ENCODE measurements at places on chromosomes 6 and 20.

- DNase-seq, result no peak
Observed at GRCh38 chr6:12163149-12163548, 127.0 kb upstream of the EDN1 start.

- no peak for DNase-seq
Observed at GRCh38 chr20:31816221-31816620, 2.9 kb upstream of the MYLK2 start.

- DNase-seq, result no peak
Observed at GRCh38 chr6:95587989-95588388, 10.7 kb downstream of the MANEA start.

DNA sequence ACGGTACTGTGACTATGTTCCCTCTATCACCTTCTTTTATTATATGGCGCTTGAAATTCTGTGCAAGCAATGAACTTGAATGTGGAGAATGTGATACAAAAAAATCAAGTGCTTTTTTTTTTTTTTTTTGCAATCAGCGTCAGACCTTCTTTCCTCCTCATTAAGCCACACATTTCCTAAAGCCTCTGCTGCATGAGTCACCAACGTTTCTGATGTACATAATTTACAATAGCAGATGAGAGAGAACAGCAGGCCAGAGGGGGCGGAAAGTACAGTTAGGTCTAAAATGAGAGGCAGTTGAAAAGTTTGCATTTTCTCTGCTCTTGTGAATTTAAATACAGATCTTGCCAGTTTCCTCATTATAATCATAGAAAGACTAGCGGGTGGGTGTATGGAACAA is 114.6 kb upstream of the RIPOR2 start:
- DNase-seq, result peak; percentile 47

- DNase-seq, result peak; percentile 58
Observed at GRCh38 chr6:161373905-161374451, 100.1 kb upstream of the AGPAT4 start.

DNA sequence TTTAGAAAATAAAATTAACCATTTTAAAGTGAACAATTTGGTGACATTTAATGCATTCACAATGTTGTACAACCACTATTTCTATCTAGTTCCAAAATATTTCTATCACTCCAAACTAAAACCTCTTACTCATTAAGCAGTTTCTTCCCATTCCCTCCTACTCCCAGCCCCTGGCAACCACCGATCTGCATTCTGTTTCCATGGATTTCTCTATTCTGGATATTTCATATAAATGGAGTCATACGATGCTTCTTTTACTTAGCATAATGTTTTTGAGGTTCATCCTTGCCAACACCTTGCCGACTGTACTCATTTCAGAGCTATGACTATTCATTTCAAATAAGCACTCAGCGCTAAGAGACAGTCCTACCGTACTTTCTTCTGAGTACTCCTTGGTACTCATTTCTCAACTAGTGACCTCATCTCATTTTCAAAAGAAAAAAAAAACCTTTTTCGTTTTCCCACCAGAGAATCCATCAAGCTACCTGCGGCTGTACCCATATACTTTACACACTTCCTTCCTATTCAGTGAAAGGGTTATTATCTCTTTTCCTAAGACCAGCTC is 259.2 kb downstream of the UTRN start:
- no peak for DNase-seq

DNA sequence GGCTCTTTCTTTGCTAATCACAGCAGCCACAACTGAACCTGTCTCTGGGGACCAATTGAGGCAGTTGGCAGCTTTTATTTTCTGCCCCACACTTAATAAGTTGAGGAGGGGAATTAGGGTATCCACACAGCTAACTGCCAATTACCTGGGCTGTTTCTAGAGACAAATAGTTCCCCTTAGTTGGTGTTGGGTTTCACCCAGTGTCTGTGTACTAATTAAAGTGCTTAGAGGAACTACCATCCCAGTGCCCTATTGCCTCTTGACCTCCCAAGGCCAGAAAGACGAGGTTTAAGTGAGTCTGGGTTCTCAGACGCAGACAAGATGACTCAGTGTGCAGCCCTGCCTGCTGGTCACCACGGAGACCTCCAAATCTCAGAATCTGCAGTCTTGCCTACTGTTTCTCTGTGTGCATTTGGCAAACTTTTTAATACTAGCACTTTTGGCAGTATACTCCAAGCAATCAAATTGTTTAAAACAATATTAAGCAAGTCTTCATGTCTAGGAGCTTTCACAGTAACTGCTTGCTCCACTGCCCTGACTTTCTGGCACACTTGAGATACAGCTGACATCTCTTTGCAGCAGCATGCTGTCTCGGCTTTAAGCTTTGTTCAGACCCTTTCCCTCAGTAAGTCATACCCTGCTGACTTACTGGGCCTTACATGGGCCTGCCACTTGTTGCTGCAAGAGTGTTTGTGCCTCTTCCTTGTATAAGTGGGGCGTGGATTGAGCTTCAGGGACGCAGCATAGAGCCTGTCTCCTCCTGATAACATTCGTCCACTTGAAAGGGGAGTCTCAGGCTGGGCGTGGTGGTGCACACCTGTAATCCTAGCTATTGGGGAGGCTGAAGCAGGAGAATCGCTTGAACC is 31.9 kb downstream of the STK35 start:
- no peak for DNase-seq

- DNase-seq, result no peak
Observed at GRCh38 chr6:154292855-154293519, 63.6 kb downstream of the IPCEF1 start.

- DNase-seq, result no peak
Observed at GRCh38 chr6:6803180-6803977, 214.9 kb downstream of the LY86 start.

- no peak for DNase-seq
Observed at GRCh38 chr6:139394027-139394649, 19.7 kb upstream of the CITED2 start.

- DNase-seq, result no peak
Observed at GRCh38 chr6:112150363-112150762, 63.0 kb downstream of the FAM229B start.

DNA sequence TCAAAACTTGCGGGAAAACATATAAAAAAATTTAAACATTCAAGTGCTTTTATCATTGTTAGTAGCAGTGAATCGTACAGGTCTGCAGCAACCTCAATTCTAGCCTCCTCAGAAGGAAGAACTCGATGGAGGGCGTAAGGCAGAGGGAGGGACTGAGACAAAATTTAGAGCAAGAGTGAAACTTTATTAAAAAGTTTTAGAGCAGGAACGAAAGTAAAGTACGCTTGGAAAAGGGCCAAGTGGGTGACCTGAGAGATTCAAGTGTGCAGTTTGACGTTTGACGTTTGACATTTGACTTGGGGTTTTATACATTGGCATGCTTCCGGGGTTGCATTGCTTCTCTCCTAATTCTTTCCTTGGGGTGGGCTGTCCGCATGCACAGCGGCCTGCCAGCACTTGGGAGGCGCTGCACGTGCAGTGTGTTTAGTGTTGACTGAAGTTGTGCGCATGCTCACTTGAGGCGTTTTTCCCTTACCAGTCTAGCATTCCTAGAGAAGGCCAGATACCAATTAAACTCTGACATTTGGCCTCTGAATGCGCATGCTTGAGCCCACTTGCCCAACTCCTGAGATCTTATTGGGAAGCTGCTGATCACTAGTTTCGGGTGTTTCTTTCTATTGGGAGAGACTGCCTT is 82.6 kb downstream of the TBX18 start:
- DNase-seq, result no peak

DNA sequence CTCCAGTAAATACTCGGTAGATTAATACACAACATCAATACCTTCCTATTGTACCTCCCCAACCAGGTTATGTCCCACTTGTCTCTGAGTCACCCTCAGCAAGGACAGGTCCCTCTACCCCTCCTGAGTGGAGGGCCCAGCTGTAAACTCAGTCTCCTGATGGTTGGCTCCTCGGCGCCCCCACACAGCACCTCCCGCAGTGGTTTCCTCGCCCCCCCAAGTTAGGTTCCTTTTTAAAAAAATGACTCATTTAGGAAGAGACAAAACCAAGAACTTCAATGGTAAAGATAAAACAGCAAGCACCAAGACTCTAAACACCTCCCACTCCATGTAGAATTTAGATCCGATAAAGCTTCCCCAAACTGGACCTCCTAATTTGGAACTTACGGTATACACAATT is 83.5 kb downstream of the TRERF1 start:
- peak; percentile 71 for DNase-seq

- no peak for DNase-seq
Observed at GRCh38 chr6:136752554-136752953, 39.7 kb downstream of the MAP3K5 start.

GRCh38 chr6:117559299-117559698 is 43.0 kb downstream of the GOPC start:
- DNase-seq, result no peak

DNA sequence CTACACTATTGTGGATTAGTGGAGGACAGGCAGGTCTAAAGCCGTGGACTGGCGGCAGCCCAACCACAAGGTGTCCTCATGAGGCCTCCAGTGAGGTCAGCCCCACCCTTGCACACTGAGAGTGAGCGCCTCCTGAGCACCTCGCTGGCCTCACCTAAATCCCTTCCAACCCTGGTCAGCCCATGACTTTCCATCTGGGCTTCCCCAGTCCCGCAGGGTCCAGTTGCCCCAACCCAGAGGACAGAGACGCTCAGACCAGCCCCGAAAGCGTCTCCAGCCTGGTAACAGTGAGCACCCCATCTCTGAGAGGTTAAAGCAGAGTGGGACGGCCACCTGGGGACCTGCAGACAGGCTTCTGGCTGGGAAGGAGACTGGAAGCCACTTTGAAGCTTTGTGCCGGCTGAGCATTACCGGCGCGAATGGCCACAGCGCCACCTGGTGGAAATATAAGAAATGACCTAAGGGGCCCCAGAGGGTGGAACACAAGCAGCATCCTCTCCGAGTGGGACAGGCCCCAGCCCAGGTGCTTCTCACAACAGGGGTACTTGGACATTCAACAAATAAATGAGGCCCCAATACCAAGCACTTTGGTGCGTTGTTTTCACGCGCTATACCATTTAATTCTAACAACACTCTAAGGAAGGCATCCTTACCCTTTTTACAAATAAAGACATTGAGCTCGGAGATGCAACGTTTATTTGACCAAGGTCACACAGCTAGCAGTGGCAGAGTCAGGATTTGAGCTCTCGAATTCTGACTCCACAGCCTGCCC is 65.7 kb upstream of the TOP1 start:
- peak; percentile 69 for DNase-seq

DNA sequence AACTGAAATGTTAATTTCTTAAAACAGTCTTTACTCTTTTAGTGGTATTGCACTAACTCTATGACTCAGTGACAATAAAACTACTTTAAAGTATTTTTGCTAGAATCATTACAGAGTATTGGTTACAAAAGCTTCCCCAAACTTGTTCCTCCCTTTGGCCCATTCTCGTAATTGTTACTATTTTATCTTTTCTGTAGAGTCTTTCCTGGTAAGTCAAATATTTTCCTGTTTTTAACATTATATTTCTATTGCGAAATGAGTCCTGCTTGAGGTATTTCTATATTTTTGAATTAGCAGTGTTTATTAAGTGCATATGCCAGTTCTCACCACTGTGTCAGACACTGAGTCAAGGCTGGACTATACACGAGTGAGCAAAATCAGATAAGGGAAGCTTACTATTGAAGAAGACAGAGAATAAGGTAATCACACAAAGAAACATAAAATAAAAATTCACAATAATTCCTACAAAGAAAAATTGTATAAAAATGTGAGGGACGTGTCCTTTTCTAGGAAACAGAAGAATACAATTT is 970.5 kb downstream of the EYS start:
- DNase-seq, result no peak

GRCh38 chr6:87904011-87904410 is 143.6 kb upstream of the SPACA1 start:
- DNase-seq, result no peak

- DNase-seq, result no peak
Observed at GRCh38 chr6:129696843-129697242, 13.1 kb downstream of the ARHGAP18 start.

- no peak for DNase-seq
Observed at GRCh38 chr20:21944227-21944626, 238.8 kb downstream of the PAX1 start.

GRCh38 chr6:7438011-7438410 is 48.4 kb downstream of the RIOK1 start:
- DNase-seq, result no peak

- DNase-seq, result no peak
Observed at GRCh38 chr20:23129266-23129665, 43.1 kb upstream of the CD93 start.

DNA sequence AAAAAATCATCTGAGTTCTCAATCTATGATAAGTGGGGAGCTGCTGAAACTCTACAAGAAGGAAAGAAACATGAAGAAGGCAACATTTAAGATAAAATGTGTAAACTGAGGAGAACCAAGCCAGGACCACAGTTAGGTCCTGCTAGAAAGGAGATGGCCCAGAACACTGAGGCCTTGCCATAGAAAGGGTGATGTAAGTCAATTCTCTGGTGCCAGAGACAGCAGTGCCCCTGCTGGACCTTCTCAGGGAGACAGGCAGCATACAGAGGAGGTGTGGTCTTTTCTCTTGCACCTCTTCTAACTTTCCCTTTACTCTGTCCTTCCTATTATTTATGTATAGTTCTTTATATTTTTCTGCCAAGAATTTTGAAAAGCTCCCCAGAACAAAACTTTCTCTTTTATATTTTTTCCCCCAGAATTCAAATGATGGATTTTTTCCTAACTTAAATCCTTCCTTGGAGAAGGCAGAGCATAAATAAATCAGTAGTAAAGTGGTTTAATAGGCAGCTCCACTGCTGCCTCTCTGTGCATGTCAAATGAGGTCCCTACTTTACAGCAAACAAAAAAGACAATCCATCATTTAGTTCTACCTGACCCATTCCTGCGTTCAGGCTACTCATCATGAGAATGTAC is 9.0 kb downstream of the UQCC2 start:
- no peak for DNase-seq

DNA sequence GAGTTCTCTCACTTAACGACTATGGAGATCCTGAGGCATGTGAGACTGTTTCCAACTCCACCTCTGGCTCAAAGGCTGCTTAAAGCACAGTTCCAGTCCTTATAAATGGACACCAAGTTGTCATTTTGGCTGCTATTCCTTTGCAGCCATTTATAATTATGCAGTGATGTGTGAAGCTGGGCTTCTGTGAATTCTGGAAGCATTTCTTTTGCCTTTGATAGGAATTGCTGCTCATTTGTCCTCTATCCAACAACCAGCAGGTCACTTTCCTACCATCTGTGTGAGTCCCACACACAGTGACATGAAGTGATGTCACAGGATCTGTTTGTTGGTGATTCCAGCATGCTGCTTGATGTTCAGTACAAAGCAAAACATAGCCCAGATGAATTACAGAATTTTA is 28.5 kb upstream of the EFHC1 start:
- DNase-seq, result no peak

All from stimulated activated CD4-positive, alpha-beta T cell treated with anti-CD3 and anti-CD28 coated beads, Interleukin-4, amount 100 ng/mL, for 1 hour (primary cell).